Glomerular endothelial cell (primary cell): ENCODE measurements at places on chromosomes 11 and 22. TPM values are rescaled to one million over a fixed set of nuclear protein-coding genes. Genes with fewer than 3 reads are reported as not detected.

The TBX1 gene
- 0.63 and 3.6 TPM in 2 replicates for total RNA-seq

The NPTXR gene
- 1.1 and 3.7 TPM in 2 replicates for total RNA-seq

The ACRV1 gene
- total RNA-seq = not detected in 2 replicates

The TBX10 gene
- not detected in 2 replicates for total RNA-seq

The CCDC88B gene
- total RNA-seq = 3.2 and 3.4 TPM in 2 replicates

The DYNC2H1 gene
- 7.5 and 7.8 TPM in 2 replicates for total RNA-seq

The SULT4A1 gene
- total RNA-seq = 0.19 and 1.5 TPM in 2 replicates

The GP1BB gene
- 0.78 and 8.8 TPM in 2 replicates for total RNA-seq

The EP300 gene
- total RNA-seq = 62.8 and 68.1 TPM in 2 replicates

The NUCB2 gene
- total RNA-seq = 59.2 and 61.7 TPM in 2 replicates

The FXYD6 gene
- 16.4 and 20.0 TPM in 2 replicates for total RNA-seq

GRCh38 chr11:19844806-19845205 lies 132.2 kb downstream of the NAV2 start:
- no peak for DNase-seq

GRCh38 chr22:50086526-50086925 lies 1.3 kb upstream of the MLC1 start:
- no peak for DNase-seq

DNA sequence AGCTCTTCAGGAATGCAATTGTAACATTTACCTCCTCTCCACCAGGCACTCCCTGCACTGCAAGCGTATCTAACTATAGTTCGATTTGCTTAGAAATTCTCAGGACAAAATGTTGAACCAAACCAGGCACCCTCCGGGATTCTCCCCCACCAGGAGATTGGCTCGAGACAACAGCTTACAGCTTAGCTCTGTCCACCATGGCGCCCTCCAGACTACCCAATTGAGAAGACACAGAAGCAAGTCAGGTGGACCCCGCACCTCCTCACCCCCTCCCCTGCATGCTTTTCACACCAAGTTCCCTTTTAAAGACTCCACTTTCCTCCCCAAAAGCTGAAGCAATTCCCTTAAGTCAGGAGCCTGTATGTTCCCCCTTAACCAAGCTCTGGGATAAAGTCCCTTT lies 34.7 kb upstream of the RFPL3 start:
- no peak for DNase-seq

GRCh38 chr11:59259867-59260475 lies 47.2 kb upstream of the MPEG1 start:
- DNase-seq = no peak

DNA sequence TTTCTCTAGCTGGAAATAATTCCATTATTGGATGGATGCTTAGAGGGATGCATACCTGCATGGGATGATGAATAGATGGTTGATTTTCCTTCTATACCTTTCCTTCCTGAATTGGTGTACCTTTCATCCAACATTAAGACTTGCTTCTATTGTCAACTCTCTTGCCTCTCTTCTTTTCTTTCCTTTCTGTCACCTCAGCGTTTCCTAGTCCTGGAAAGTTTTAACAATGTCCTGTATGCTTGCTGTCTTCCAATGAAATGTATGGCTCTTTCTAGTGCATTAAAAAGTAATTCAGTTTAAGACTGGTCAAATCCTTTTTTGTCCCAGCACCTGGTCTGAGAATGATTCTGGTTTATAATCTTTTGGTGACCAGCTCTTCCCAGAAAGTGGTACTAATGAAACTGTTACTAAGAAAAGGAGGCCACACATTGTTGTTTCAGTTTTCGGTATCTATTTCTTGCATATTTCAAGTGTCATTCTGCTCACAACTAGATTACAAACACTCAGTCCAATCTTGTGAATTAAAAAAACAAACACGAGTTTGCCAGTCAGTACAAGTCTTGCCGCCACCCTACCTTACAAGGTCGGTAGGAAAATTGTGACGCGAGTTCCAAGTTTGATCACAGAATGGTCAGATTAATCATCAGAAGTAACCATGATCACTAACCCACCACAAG lies 8.0 kb downstream of the POU2AF1 start:
- DNase-seq = no peak

- DNase-seq = no peak
Observed at GRCh38 chr11:4019891-4020290, 74.7 kb upstream of the RRM1 start.

DNA sequence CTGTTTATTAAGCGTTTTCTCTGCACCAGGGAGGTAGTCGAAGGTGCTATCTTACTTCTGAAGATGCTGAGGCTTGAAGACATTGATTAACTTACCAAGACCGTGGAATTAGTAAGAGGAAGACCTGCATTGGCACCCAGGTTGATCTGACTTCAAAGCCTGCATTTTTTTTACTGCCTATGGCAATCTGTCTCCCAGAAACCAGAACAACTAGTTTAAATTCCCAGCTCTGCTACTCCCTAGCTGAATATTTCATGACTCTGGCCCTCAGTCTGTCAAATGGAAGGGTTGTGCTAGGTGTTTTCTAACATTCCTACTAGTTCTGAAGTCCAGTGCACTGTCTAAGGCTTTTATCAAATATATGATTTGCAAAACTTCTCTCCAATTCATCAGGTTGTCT lies 52.0 kb upstream of the GRAMD1B start:
- no peak for DNase-seq

DNA sequence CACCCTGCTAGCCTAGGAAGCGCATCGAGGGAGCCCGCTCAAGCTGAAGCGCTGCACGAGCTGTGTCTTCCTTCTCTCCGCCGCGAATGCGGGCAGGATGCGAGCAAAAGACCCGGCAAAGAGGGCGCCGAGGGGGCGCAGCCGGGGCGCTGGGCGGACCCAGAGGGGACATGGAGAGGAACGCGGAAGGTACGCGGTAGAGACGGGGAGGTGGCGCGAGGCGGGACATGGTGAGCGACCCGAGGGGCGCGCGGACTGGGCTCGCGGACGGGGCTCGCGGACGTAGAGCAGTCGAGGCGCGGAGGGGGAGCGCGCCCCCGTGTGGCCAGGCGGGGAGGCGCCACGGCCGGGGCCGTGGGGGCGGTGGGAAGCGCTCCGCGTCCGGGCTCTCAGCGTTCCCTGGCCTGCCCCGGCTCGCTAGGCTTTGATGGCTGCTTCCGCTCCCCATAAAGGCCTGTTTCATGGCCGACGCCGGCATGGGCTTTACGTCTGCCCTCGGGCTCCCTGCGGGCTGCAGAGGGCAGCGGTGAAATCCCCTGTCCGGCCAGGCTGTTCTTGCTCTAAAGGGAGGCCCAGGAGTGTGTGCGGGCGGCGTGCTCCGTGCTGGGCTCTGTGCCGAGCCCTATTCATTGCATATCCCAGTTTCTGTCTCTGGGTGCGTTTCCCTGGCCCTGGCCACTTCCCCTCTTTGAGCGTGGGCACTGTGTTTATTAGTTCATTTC lies 31.2 kb upstream of the TRIM29 start:
- no peak for DNase-seq

GRCh38 chr22:42872821-42873220 lies 15.7 kb upstream of the ARFGAP3 start:
- DNase-seq = no peak

DNA sequence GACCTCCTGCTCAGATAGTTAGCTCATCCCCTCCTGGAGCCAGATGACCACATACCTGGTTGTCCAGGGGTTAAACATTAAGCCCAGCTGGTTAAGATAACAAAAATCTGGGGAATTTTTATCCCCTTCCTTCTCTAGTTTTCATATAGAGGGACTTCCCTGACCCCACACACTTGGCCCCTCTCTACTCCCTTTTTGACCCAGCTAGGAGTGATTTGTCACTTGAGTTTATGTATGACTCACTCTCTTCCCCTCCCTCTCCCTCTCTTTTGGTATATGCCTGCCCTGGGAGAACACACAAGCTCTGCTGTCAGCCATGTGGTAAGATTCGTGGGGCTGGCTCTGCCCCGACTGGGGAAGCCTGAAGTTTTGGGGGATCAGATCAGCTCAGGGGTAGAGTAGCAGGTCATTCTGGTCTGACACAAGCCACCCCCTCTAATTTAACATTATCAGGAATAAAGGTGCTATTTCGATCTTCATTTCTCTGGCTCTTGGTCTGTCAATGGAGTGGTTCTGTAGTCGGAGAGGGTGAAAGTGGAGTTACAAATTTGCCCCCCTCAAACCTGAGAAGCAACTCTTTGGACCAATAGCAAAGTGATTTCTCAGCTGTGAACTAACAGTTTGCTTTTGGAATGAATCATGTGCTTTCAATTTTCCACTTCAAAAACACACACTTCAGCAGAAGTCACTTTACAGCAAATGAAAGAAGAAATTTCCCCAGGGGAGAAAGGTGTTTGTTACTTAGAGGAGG lies 415.3 kb upstream of the CADM1 start:
- DNase-seq = no peak

- no peak for DNase-seq
Observed at GRCh38 chr11:28495333-28495732, 387.1 kb downstream of the METTL15 start.

- DNase-seq = no peak
Observed at GRCh38 chr11:66815646-66816045, 27.6 kb upstream of the RCE1 start.

GRCh38 chr11:89736566-89736965 lies 26.5 kb downstream of the TRIM77 start:
- DNase-seq = no peak

- peak; percentile 57 for DNase-seq
Observed at GRCh38 chr11:105673089-105673488, 63.2 kb downstream of the GRIA4 start.

DNA sequence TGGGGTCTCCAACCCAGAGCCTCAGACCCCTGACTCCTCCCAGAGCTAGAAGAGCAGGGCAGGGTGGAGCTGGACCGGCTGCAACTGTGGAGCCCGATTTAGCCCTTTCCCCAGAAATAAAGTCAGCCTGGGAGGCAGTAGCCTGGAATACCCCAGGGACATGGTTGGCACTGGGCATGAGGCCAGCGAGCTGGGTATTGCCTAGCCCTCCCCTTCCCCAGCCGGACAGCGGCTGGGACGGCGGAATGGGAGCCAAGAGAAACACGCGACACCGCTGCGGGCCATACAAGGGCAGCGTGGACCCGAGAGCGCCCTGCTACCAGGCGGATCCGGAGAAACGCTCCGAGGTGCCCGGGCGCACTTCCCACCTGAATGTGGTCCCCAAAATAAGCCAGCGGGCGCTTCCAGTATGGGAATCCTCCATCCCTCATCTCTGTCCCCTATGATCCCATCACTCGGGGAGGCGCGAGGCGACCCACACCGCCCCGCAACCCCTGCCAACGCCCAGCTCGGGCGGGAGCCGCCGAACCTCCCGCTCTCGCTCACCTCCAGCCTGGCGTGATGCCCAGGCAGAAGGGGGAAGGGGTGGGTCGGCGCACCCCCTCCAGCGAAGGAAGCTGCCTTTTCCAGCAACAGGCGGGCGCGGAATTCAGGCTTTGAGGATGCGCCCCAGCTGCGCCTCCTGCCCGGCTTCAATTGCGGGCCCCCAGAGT lies 758 bp downstream of the MCAM start:
- DNase-seq = no peak

DNA sequence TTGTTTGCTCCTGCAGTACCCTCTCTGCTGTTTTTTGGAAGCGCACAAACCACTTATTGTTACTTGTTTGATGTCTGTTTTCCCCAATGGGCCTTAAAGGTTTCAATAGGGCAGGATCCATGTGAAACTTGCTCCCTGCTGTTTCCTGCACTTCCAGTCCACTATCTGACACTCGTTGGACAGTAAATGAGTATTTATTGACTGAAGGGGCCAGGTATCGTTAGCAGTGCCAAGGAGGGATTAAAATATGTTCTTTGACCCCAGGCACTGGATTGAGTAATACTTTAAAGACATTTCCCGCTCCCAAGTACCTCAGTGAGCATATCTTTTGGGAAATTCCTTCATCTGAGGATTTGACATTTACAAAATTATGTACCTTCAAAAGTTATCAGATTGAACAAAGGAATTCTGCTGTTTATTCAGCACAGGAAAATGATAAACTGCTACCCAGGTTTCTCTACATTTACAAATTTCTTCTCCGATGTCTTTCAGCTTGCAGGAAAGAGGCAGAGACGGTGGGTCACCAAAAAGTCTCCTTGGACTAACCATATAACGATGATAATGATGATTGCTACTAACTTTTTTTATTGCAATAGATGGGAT lies 23.3 kb upstream of the OR9Q2 start:
- DNase-seq = no peak

DNA sequence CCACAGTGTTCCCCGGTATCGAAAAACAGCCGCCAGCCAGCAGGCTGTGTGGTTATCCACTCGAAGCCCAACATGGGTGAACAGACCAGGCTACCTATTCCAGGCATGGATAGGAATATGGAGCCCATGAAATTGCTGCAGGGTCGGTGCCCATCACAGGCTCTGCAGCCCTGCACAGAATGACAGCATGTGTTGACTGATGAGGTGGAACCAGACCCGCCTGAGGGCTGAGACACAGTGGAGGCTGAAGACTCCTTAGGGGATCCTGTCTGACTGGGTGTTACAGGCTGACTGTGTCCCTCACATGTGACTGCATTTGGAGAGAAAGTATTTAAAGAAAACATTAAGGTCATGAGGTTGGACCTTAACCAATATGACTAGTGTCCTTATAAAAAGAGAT lies 6.2 kb upstream of the YPEL1 start:
- no peak for DNase-seq

DNA sequence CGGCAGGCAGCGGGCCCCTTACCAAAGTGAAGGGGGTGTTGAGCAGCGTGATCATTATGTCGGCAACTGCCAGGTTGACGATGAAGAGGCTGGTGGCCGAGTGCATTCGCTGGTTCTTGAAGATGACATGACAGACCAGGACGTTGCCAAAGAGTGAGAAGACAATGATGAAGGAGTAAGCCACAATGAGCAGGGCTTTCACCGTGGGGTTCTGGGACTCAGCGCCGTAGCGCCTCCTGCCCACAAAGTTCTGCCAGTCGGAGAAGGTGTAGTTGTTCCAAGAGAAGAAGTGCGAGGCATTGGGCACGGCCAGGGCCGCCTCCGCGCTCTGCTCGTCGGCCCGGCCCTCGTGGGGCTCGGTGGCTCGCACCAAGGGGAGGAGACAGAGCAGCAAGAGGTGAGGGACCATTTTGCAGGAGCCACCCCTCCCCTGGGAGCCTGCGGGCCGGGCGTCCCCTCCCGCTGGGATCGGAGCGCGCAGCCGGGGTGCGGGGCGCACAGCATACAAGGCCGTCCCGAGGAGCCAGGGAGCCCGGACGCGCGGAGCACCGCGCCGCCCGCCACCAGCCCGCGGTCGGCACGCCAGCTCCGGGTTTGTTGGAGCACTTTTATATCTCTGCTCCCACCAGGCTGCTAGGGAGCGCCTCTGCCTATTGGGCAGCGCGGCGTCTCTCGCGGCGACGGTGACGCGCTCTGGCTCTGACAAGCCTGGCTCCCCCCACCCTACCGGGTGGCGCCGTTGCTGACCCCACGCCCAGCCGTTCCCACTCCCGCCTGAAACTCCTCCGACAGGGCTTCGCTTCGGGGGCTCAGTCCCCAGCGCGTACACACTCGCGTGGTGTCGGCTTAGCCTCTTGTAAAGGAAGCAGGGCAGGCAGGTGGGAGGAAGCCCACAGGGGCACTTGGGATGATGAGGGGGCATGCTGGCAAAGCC lies at the start of gene GPR83:
Gene GPR83, minus strand, starts transcription at position 581 of the 934 bp plus-strand sequence. Its CDS starts 172 bp downstream, at position 409.
- DNase-seq = no peak

DNA sequence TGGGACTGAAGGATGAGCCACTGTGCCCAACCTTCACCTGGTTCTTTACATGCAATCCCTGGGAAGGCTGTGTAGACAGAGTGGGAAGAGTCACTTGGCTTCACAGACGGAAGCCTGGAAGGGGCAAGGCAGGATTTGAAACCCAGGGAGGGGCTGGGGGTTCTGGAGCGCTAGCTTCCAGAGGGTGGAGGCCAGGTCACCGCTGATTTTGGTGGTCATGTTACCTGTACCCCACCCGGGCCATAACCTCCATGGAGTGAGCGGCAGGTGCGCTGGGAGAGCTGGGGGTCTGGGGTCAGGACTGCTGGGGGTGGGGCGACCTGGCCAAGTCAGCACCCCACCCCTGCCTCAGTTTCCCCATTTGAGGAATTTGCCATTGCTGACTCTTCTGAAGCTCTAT lies 38.3 kb downstream of the PDGFB start:
- DNase-seq = no peak

GRCh38 chr22:35915477-35916013 lies 113.1 kb downstream of the RBFOX2 start:
- no peak for DNase-seq
